Activated CD4-positive, alpha-beta T cell treated with anti-CD3 and anti-CD28 coated beads for 36 hours (primary cell): ENCODE measurements at places on chromosomes 1 and 21.

DNA sequence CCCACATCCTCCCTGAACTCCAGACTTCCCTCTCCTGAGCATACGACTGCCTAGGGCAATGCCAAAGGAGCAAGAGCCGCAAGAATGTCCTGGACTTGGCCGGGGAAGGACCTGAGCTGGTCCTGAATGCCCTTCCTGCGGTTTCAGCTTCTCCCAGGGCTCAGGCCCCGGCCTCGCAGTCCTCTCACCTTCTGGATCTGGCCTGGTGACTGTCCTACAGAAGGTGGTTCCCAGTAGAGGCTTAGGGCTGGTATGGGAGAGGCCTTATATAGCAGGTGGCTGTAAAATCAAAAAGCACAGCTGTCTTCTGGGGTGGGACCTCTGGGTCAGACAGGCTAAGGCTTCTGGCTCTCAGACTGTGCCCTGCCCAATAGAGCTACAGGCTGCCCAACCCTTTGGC lies at the start of gene LYPD8:
TSS of gene LYPD8 (minus strand) at position 243 of the 400 bp plus-strand sequence. CDS start 4,678 bp downstream, outside the sequence.
- no peaks in the 10 kb centered on the region for H3K27me3 ChIP-seq
- no peak within 1 kb of the TSS for H3K27ac ChIP-seq
- peaks cover 11% of the 10 kb centered on the region for H3K4me1 ChIP-seq
- DNase-seq, result no peak
- no peak within 1 kb of the TSS for H3K4me3 ChIP-seq
- H3K36me3 ChIP-seq, result no peaks in the 10 kb centered on the region

DNA sequence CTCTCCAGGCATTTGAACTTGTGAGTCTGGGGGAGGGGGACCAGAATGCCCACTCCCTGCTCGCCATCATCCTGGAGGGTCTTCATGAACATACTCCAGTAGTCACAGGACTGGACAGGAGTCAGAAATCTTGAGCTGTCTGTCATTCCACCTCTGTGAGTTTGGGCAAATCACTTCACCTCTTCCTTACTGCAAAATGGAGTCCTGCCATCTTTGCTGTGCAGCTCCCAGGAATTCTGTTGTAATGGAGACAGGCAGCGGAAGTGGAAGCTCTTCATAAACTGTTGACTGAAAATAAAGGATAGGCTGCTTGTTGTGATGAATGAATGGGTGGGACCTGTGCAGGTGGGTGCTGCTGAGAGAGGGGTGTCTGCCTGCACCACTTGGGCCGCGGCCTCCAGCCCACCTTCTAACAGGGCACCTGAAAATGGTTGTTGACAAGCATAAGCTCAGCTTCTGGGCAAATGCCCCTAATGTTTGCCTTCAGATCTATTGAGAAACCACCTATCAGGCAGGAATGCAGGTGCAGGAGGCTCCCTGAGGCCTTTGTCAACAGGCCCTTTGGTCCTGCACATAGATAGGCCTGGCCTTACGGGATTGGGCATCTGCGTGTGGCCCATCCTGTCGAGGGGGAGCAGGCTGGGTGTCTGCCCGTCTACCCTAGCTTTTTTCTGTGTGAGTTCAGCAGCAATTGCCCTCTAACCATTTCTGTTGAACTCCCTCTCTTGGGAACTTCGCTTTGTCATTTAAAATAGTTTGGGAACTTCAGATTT lies 321.0 kb downstream of the RPS6KC1 start:
- no peaks in the 10 kb centered on the region for H3K27me3 ChIP-seq
- no peaks in the 10 kb centered on the region for H3K36me3 ChIP-seq
- no peak overlapping the region for H3K4me3 ChIP-seq
- no peak for DNase-seq

- H3K27ac ChIP-seq, result no peak overlapping the region
- no peak for DNase-seq
- no peak overlapping the region for H3K4me3 ChIP-seq
Measured at GRCh38 chr1:198143797-198144196, 13.0 kb upstream of the NEK7 start.

- H3K27me3 ChIP-seq, result no peaks in the 10 kb centered on the region
- H3K27ac ChIP-seq, result peak overlapping the region; percentile 99
- peaks cover 74% of the 10 kb centered on the region for H3K4me1 ChIP-seq
- DNase-seq, result no peak
Measured at GRCh38 chr1:186291271-186291670, 83.8 kb downstream of the TPR start.

DNA sequence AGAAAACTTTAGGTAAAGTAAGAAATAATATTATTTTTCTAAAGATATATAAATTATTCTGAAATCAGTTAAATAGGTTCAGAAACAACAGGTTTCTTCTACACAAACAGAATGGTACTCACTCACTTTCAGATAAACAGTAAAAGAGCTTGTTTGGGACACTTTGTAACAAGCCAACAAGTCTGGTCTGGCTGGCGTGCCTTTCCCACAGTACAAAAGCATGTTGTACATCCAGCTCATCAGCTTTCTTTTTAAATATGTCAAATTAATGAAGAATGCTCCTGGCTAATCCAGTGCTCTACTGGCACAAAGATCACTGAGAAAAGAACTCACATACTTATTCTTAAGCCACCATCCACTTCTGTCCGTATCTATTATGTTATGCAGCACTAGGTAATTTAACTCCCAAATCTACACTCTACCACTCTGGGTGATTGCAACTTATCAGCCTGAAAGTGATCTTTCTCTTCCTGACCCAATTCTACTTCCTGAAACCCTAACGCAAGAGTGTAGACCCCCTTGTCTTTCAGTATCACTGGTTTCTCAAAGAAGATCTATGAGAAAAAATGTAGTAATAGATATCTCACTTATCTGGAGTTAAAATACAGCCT lies 32.6 kb downstream of the TRIT1 start:
- DNase-seq, result no peak
- no peak overlapping the region for H3K4me3 ChIP-seq
- H3K4me1 ChIP-seq, result peaks cover 31% of the 10 kb centered on the region
- peaks cover 35% of the 10 kb centered on the region for H3K36me3 ChIP-seq
- no peak overlapping the region for H3K27ac ChIP-seq

GRCh38 chr1:38076038-38076437 lies 29.4 kb upstream of the POU3F1 start:
- no peak overlapping the region for H3K27ac ChIP-seq
- peaks cover 10% of the 10 kb centered on the region for H3K27me3 ChIP-seq
- peak; percentile 16 for DNase-seq
- no peaks in the 10 kb centered on the region for H3K4me1 ChIP-seq
- H3K4me3 ChIP-seq, result no peak overlapping the region

GRCh38 chr1:235190431-235190830 lies 29.4 kb upstream of the RBM34 start:
- H3K4me3 ChIP-seq, result no peak overlapping the region
- no peak for DNase-seq
- peaks cover 39% of the 10 kb centered on the region for H3K36me3 ChIP-seq
- H3K27ac ChIP-seq, result no peak overlapping the region
- H3K4me1 ChIP-seq, result peaks cover 11% of the 10 kb centered on the region
- H3K27me3 ChIP-seq, result no peaks in the 10 kb centered on the region

- no peaks in the 10 kb centered on the region for H3K4me1 ChIP-seq
- H3K27me3 ChIP-seq, result peaks cover 29% of the 10 kb centered on the region
- no peak overlapping the region for H3K4me3 ChIP-seq
Measured at GRCh38 chr21:8988696-8989095, 1532.7 kb upstream of the TPTE start.

DNA sequence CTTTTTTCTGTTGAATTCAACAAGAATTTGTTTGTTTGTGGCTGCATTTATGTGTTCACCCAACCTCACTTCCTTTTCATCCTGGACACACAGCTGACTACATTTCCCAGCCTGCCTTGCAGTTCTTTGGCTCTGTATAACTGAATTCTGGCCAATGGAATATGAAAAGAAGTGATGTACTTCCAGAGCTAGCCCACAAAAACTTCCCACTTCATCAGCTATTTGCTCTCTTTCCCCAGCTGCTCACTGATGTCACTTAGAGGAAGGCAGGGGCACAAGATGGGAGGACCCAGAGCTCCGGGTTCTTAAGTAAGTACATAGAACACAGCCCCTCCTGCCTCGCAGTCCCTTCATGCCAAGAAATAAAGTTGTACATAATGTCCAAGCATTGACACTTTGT lies 235.0 kb upstream of the FGGY start:
- no peaks in the 10 kb centered on the region for H3K27me3 ChIP-seq
- peaks cover 29% of the 10 kb centered on the region for H3K4me1 ChIP-seq
- H3K4me3 ChIP-seq, result no peak overlapping the region

DNA sequence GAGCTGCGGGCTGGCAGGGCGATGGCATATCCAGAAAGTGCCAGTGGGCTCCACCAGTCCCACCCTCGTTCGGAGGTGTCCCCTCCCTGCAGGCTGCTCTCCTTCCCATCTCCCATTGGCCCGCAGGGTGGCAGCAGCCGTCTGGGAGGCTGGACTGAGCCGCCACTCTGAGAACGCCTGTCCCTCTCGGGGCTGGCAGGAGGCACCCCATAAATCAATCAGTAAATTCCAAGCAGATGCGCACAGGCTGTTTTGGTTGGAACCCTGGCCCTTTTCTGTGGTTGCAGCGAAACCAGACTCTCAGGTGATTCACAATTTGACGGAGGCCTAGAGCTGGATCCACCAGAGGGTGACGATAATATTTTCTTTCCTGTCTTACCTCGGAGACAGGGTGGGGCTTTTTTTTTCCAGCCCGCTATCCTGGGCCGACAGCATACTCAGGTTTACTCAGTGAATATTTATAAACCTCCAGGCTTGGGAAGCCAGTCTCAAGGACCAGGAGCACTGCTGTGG lies 99.7 kb downstream of the GLIS1 start:
- H3K27ac ChIP-seq, result no peak overlapping the region
- H3K4me1 ChIP-seq, result no peaks in the 10 kb centered on the region
- no peaks in the 10 kb centered on the region for H3K27me3 ChIP-seq
- DNase-seq, result peak; percentile 31
- no peak overlapping the region for H3K4me3 ChIP-seq

DNA sequence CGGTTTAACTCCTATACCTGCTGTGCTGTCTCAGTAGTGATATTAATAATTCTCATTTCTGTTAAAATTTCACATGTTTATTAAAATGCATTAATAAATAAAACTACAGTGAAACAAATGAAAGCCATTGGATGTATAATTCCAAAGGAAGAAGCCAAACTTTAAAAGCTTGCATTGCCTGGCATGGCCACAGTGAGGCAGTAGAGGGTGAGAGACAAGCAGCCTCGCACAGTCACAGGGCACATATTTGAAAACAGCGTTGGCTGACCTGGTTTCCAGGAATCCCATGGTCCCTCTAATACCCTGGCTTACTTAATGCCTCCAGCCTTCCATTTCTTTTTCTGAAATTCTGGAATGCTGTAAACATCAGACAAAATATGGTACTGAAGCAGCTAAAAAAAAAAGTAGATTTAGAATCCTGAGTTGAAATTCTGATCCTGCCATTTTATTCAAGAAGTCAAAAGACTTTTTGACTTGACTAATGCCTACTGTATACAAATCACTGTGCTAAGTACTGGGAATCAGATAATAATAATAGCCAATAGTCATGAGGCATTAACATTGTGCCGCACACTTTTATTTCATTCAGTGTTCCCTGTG lies 6.7 kb upstream of the RNASEL start:
- peak; percentile 83 for DNase-seq
- peaks cover 11% of the 10 kb centered on the region for H3K4me1 ChIP-seq
- no peaks in the 10 kb centered on the region for H3K27me3 ChIP-seq
- no peak overlapping the region for H3K4me3 ChIP-seq

GRCh38 chr21:20882462-20883407 lies 115.5 kb upstream of the NCAM2 start:
- H3K4me1 ChIP-seq, result no peaks in the 10 kb centered on the region
- peak; percentile 32 for DNase-seq
- H3K4me3 ChIP-seq, result no peak overlapping the region
- no peaks in the 10 kb centered on the region for H3K27me3 ChIP-seq
- no peak overlapping the region for H3K27ac ChIP-seq

GRCh38 chr1:43691871-43692815 lies 15.2 kb upstream of the ST3GAL3 start:
- no peak overlapping the region for H3K4me3 ChIP-seq
- DNase-seq, result no peak
- peaks cover 49% of the 10 kb centered on the region for H3K36me3 ChIP-seq
- no peak overlapping the region for H3K27ac ChIP-seq
- H3K27me3 ChIP-seq, result no peaks in the 10 kb centered on the region

DNA sequence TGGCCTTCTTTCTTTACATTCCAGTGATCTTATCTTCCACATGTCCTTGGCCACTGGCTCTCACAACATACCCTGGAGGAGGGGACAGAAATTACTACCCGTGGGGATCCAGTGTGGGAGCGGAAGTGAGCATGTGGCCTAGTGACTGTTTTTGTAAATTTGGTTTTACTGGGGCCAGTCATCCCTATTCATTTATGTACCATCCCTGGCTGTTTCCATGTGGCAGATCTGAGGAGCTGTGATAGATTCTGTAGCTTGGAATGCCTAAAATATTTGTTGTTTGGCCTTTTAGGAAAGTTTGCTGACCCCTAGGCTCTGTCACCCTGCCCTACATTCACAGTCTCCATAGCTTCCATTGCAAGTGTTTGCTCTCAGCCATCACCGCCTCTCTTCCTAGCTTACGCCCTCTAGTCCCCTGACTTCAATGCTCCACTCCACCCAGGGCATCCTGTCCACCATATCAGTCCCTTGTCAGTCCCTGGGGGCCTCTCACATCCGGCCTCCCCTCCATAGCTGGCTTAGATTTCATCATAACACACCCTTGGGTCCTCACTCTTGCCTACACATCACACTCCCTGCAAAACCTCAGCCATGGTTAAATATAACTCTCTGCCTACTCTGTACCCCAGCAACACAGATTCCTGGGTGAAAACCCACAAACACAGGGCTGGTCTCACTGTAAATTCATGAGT lies 25.8 kb downstream of the DHCR24 start:
- H3K27me3 ChIP-seq, result no peaks in the 10 kb centered on the region
- H3K4me1 ChIP-seq, result no peaks in the 10 kb centered on the region
- peaks cover 44% of the 10 kb centered on the region for H3K36me3 ChIP-seq
- DNase-seq, result no peak

DNA sequence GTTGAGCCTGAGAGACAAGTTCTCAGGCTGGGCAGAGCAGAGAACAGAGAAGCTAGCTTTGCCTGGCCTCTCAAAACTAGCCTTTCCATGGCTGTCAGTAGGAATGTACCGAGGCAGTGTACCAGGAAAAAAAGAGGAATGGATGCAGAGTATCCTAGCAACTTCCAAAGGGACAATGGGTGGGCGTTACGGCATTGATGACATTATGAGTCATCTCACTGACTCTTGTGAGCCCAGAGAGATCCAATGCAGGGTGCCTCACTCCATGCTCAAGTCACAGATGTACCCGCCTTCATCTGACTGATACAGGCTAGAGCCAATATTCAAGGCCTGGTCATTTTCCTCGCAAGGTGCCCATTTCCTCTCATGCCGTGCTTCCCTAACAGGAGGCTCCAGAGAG lies 51.4 kb upstream of the C8B start:
- no peak overlapping the region for H3K4me3 ChIP-seq
- no peaks in the 10 kb centered on the region for H3K4me1 ChIP-seq
- no peak for DNase-seq
- no peaks in the 10 kb centered on the region for H3K36me3 ChIP-seq
- H3K27ac ChIP-seq, result no peak overlapping the region
- H3K27me3 ChIP-seq, result no peaks in the 10 kb centered on the region

GRCh38 chr1:7513081-7513480 lies 258.0 kb upstream of the VAMP3 start:
- peaks cover 8% of the 10 kb centered on the region for H3K27me3 ChIP-seq
- no peak overlapping the region for H3K27ac ChIP-seq
- no peak overlapping the region for H3K4me3 ChIP-seq
- H3K4me1 ChIP-seq, result no peaks in the 10 kb centered on the region
- no peak for DNase-seq
- H3K36me3 ChIP-seq, result no peaks in the 10 kb centered on the region
